ENCODE measurements at places on chromosomes 3 and 15. TPM values are rescaled to one million over a fixed set of nuclear protein-coding genes. Genes with fewer than 3 reads are reported as not detected.

GRCh38 chr3:189659571-189659970, 28.4 kb downstream of the TP63 start:
- peak; percentile 2 for DNase-seq

- peak; percentile 4 for DNase-seq
Observed at GRCh38 chr3:59704292-59704691, 654.5 kb upstream of the CFAP20DC start.

GRCh38 chr3:116059421-116060096, 385.7 kb downstream of the LSAMP start:
- DNase-seq, result peak; percentile 87

GRCh38 chr3:62667714-62668113, 207.5 kb downstream of the CADPS start:
- no peak for DNase-seq

TJP1 gene
- 34.9 TPM for total RNA-seq

UBR1 gene
- 23.0 TPM for total RNA-seq

GRCh38 chr15:66783314-66783713, 81.3 kb downstream of the SMAD6 start:
- no peak for DNase-seq

GRCh38 chr3:65995030-65995429, 43.7 kb downstream of the MAGI1 start:
- peak; percentile 44 for DNase-seq

ITPKA gene
- total RNA-seq, result 14.2 TPM

GRCh38 chr3:49602049-49602554, 47.8 kb downstream of the BSN start:
- DNase-seq, result no peak

DNA sequence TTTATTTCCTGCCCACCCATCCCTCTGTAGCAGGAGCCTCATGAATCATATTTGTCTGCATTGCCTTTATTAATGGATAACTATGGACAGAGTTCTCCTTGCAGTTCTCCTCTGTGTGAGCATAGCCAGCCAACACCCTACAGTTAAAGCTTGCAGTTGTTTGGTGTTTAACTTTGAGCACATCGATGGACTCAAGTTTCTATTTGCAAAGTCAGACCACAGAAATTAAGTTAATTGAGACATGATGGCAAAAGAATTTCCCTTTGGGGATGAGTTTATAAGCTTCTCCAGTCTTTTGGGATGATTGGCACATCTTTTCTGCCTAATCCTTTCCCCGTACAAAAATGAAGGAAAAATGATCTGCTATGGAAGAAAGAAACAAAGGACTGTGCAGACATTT, 398.9 kb upstream of the THBS1 start:
- no peak for DNase-seq

PLA2G4D gene
- total RNA-seq, result not detected

DNA sequence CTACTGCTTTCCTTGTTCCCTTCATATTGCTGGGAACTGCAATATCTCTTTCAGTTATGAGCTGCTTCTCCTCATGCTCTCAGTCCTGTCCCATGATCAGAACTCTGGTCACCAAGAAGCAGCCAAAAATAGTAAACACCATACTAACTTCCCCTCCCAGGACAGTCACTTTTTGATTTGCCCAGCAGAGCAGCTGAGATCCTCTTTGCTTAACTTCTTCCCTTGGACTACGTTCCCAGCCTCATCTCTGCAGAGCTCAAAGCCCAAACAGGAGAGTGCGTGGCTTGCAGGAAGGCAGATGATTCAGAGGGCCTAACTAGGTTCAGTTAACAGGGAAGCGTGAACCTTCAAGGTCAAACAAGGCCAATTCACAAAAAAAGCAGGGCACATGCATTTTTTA, 153.2 kb downstream of the CTNNB1 start:
- no peak for DNase-seq

- DNase-seq, result peak; percentile 67
Observed at GRCh38 chr3:69120879-69121464, 1.4 kb downstream of the LMOD3 start.
